B cell (primary cell): ENCODE measurements at places on chromosomes 6 and 20. TPM values are rescaled to one million over a fixed set of nuclear protein-coding genes. Genes with fewer than 3 reads are reported as not detected.

Gene LAMA2
- total RNA-seq, result not detected in 2 replicates

DNA sequence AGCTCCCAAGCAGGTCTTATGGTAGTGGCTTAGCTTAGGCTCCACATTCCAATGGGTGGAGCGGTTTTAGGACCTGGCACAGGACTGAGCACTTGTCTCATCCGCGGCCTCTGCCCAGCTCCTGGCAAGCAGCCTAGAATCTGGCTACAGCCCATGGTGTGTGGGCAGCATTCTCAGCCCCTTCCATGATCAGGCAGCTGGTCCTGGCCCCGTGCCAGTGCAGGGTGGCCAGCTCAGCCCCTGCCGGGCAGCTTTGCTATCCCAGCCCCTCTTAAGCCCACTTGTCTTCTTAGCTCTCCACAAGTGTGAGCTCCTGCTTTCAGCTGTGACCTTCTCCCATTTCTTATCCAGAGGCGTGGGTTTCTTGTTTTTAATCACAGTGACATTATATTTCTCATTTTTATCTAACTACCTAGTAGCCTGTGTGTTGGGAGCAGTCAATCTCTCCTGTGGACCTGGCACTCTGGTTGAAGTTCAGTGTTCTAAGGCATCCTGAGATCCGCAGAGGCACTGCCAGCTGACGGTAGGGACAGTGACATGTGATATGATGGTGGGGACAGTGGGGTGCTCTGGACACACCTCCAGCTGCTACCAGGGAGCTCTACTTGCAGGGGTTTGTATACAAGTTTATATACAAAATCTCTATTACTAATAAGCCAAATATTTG, 119.9 kb upstream of the PRND start:
- DNase-seq, result no peak
- H3K27me3 ChIP-seq, result peaks cover 22% of the 10 kb centered on the region

DNA sequence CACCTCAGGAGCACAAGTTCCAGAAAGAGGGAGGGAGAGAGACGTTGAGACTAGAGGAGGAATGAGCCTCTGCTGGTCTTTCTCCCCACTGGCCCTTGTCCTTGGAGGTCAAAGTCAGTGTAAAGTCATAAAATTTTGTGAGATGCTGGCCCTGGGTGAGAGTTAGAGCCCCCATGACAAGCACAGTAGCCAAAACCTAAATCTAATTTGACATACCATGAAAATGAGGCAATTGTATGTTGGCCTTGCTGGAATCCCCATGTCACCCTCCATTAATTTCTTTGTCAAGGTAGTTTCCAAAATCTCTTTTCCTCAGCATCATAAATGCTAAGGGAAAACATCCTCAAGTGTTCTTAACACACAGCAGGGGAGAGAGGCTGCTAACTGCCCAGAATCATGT, 17.6 kb upstream of the NEDD9 start:
- no peak overlapping the region for H3K27ac ChIP-seq
- H3K4me3 ChIP-seq, result no peak overlapping the region
- peaks cover 5% of the 10 kb centered on the region for H3K36me3 ChIP-seq

DNA sequence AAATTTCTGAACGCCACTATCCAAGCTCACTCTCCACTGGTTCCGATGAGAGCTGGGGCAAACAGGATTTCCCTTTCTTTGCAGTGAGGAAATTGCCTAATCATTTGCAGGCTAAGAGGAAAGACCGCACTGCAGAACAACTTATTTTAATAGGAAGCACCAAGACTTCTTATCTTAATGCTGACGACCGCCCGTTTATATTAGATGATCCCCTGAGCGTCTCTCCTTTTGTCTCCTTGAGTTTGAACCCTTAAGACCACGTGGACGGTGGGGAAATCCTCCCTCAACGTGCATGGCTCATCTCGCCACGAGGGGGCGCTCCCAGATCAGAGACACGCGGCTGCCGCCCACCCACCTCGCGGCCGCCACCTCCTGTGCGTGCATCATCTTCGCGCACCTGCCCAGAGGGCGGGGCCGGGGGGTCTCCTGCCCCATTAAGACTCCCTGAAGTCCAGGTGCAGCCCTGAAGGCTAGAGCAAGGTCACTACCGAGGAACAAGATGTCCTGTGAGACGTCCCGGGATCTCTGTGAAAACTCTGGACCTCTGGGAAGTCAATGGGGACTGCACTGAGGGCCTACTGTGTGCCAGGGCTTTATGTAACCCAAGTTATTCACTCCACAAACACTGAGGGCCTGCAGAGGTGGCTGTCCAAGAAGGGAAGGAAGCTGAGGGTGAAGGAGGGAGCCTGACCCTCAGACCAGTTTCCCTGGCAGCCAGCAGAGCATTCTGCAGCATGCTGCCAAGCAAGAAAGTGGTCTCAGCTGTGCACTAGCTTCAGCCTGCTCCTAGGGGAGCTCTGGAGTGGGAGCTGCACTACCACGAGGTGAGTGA, 28.1 kb downstream of the PDYN start:
- no peaks in the 10 kb centered on the region for H3K27me3 ChIP-seq
- no peaks in the 10 kb centered on the region for H3K36me3 ChIP-seq
- H3K27ac ChIP-seq, result no peak overlapping the region
- H3K4me3 ChIP-seq, result peak overlapping the region; percentile 42

- no peaks in the 10 kb centered on the region for H3K27me3 ChIP-seq
- DNase-seq, result no peak
- peaks cover 51% of the 10 kb centered on the region for H3K4me1 ChIP-seq
- H3K27ac ChIP-seq, result peak overlapping the region; percentile 63
- peaks cover 4% of the 10 kb centered on the region for H3K36me3 ChIP-seq
Observed at GRCh38 chr20:44956410-44956809, 3.8 kb downstream of the TOMM34 start.
